ENCODE measurements at places on chromosomes 2 and 18.

- no peak for DNase-seq
Measured at GRCh38 chr18:48796491-48797205, 154.1 kb downstream of the SMAD7 start.

DNA sequence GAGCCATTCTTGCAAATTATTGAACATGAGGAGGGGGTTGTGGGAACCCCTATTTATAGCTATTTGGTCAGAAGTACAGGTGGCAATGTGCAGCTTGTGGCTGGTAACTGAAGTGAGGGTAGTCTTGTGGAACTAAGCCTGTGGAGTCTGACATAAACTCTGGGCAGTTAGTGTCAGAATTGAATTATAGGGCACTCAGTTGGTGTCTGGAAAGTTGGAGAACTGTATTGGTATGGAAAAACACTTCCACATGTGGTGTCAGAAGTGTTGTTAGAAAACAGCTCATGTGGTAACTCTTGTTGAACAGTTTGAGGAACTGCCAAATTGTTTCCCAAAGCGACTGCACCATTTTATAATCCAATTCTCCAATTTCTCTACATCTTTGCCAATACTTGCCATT, 7.5 kb downstream of the RALBP1 start:
- DNase-seq, result no peak

DNA sequence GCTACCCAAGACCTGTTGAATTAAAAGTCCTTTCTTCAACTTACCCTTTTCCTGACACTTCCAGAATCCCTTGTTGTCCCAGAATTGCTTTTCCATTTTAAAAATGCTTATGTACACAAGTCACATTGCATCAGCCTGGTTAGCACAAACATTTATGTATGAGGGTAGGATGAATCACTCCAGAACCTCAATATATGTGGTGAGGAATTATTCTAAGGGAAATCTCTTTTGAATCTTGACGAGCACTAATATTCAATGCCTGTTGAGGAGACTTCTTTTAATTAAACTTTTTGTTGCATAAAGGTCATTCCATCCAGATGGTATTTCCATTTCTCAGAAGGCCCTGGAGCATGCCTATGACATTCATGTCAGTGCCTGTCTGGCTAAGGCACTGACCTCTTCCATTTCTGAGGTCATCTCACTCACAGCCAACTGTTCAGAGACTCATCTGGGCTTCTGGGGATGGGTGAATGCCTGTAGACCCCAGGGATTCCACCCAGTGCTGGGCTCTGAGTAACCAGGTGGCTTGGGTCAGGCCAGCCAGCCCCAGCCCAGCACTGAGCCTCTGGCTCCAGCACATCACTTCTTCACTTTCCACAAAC, 28.2 kb downstream of the ACMSD start:
- DNase-seq, result no peak

DNA sequence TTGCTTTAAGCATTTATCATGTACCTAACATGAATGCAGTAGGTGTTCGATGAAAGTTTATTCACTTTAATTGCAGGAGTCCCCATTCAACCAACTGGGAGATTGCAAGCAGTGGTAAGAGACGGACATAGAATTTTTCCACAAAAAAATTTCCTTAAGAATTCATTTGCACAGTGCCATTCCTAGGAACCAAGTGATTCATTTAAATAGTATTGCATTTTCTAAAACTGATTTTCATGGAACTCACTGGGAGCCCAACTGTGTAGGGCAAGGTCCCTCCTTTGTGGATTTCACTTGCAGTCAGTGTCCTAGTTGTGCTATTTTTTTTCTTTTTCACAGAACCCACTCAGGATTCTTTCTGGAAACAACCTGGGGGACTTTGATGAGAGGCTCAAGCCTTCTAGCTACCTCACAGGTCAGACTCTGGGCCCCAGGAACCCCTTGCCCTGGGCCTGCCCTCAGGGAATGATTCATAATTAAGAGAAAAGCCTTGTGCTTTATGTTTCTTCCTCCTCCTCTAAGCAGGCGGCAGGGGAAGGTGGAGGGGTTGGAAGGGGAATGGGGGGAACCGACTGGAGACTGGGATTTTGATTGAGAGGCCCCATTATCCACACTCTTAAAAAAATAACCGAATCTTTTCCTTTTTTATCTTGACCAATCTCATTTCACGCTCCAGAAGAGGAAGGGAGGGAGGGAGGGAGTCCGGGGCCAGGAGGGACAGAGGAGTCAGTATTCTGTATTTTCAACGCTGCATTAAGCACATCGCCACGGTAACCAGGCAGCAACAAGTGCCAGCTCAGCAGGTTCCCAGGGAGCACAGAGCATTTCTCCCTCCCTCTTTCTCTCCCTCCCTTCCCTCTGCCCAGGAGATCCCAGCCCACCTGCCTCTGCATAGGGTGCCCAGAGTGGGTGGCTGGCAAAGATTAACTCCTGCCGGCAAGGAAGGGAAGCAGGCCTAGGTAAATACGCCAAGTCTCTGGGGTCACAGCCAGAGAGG, 51.8 kb downstream of the PSD4 start:
- no peak for DNase-seq

GRCh38 chr2:214376618-214377285, 34.1 kb upstream of the VWC2L start:
- no peak for DNase-seq

DNA sequence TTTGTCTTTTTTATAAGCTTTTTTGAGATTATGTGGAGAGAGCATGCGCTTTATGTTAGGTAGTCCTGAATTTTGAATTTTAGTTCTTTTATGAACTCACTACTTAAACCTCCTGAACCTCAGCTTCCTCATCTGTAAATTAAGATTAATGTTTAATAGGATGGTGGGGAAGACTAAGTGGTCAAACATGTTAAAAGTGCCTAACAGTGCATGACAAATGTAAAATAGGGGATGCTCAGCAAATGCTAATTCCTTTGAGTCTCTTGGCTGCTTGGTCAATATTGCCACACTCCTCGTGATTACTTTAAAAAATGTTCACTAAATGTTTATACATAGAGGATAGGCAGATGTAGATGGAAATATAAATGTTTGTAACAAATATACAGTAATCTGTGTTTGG, 6.8 kb downstream of the BIRC6 start:
- no peak for DNase-seq

- no peak for DNase-seq
Measured at GRCh38 chr2:102737431-102737830, 24.4 kb upstream of the TMEM182 start.

- no peak for DNase-seq
Measured at GRCh38 chr2:208036357-208036756, 11.0 kb upstream of the PLEKHM3 start.

GRCh38 chr18:58539659-58540380, 89.1 kb downstream of the ALPK2 start:
- DNase-seq, result no peak

DNA sequence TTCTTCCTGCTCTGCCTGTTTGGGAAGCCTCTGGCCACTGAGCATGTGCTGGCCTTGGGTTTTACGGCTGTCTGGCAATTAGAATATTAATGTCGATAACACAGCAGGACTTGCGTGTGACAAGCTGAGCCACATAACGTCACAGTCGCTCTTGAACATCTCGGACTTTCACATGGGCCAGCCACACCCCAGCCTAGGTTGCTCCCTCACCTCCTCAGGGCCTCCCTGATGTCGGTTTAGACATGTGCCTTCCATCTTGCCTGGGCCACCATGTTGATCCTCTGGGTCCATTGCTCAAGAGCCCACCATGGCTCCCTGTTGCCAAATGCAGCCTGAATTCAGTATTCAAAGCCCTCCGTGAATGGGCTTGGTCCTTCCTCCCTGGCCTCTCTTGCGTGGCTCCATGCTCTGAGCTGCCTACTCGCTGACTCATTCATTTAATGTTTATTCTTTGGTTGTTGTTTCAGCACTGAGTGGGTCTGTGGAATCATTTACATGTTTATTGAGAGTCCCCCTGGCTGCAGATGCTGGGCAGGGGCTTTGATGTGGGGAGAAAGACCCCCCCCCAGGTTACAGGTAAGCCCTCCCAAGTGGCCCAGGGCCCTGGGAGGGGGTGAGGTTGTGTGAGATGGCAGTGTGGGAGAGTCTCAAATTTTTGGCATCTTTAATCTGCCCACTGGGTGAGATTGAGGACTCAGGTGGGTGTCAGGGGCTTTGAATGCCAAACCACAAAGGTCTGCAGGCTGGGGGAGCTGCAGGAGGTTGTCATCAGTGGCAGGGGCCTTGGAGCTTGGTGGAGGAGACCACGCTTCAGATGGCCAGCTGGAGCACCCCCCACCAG, 62.0 kb downstream of the ODC1 start:
- DNase-seq, result no peak

- DNase-seq, result no peak
Measured at GRCh38 chr2:161972232-161972631, 101.8 kb downstream of the DPP4 start.

DNA sequence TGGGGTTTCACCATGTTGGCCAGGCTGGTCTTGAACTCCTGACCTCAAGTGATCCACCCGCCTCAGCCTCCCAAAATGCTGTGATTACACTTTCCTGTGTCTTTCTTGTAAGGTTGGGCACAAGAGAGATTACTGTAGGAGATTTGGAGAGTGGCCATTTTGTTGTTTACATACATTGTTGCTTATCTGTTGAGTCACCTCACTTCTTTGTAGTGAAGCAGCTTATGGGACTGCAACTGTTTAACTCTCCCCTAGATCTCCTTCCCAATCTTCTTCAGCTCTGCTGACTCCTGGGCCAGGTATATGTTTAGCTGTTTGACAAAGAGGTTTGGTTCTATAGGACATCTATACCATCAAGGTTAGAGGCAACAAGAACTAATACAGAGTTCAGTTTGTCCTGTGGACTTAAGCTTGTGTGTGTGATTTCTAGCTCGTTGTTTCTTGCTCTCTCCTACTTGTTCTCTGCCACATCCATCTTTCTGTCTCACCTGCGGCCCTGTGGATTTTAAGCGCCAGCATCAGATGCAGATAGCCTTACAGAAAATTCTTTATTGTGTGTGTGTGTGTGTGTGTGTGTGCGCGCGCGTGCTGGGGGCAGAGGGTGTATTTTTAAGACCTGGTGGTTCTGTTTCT, 95.4 kb downstream of the HAUS1 start:
- no peak for DNase-seq

- no peak for DNase-seq
Measured at GRCh38 chr18:10054366-10054765, 140.6 kb downstream of the VAPA start.

DNA sequence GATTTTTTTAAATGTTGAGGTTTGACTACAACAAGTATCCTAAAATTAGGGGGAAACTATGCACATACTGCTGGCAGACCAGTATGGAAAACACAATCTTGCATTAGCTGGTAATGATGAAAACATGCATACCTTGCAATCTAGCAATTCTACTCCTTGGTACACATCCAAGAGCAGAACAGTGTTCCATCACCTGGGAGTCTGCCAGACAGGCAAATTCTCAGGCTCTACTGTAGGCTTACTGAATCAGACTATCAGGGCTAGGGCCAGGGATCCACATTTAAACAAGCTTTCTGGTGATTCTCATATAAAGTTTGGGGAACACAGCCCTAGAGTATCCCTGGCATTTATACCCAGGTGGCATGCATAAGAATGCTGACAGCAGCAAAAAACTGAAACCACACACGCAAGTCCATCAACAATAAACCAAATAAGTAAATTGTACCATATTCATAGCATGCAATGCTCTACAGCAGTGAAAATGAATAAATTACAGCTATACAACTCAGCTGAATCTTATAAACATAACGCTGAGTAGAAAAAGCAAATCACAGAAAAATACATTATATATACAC, 13.6 kb downstream of the CDH2 start:
- no peak for DNase-seq

DNA sequence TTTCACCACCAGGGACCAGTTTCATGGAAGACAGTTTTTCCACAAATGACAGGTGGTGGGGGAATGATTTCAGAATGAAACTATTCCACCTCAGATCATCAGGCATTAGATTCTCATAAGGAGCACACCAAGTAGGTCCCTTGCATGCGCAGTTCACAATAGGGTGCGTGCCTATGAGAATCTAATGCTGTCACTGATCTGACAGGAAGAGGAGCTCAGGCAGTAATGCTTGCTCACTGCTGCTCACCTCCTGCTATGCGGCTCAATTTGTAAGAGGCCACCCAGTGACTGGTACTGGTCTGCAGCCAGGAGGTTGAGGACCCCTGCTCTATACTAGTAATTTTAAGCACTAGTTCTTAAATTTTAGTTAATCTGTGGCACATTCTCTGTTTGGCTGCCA, 107.8 kb downstream of the IKZF2 start:
- no peak for DNase-seq

DNA sequence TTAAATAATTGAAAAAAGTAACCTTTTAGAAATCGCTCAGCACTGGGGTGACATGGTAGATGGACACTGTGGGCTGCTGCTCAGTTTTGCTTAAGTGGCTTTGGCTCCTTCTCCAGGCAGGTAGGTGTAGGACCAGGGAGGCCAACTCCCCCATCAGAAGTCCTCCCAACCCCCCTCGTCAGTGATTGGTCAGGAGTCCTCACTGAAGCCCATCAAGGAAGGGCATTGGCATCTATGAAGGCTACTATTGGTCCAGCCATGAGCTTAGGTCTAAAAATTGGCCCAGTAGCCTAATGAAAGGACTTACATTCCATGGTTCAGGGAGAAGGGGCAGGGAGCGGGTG, 34.7 kb downstream of the ST3GAL5 start:
- no peak for DNase-seq

DNA sequence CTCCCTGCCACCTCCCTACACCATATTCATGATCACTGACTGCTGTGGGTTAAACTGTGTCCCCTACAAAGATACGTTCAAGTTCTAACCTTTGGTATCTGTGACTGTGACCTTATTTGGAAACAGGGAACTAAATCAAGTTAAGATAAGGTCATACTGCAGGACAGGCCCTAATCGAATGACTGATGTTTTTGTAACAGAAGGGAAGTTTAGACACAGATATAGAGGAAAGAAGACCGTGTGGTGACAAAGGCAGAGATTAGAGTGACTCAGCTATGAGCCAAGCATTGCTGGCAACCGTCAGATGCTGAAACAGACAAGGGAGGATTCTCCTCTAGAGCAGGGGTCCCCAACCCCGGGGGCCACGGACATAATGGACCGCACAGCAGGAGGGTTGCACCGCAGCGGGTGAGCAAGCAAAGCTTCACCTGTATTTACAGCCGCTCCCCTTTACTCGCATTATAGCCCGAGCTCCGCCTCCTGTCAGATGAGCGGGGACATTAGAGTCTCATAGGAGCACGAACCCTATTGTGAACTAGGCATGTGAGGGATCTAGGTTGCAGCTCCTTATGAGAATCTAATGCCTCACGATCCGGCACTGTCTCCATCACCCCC, 28.9 kb upstream of the RNF152 start:
- DNase-seq, result no peak

- no peak for DNase-seq
Measured at GRCh38 chr2:225282858-225283710, 116.4 kb upstream of the NYAP2 start.

- no peak for DNase-seq
Measured at GRCh38 chr18:33750366-33750765, 172.3 kb downstream of the ASXL3 start.

- DNase-seq, result no peak
Measured at GRCh38 chr18:59621027-59621426, 76.2 kb downstream of the CCBE1 start.

- DNase-seq, result no peak
Measured at GRCh38 chr2:110205660-110206455, 1.0 kb upstream of the NPHP1 start.

All from activated T-helper 1 cell treated with anti-CD3 and anti-CD28 coated beads, Interleukin-2, amount 50 U/mL, for 16 hours (primary cell).